Upper lobe of left lung (tissue), 6 donors: ENCODE measurements at places on chromosomes 4 and X. TPM values are rescaled to one million over a fixed set of nuclear protein-coding genes. Genes with fewer than 3 reads are reported as not detected.

- H3K4me3 ChIP-seq: no peak overlapping the region
- H3K27ac ChIP-seq: no peak overlapping the region
- no peaks in the 10 kb centered on the region for H3K4me1 ChIP-seq
- H3K36me3 ChIP-seq: no peaks in the 10 kb centered on the region
- DNase-seq: no peak
These were observed 91.5 kb downstream of the UPRT start for GRCh38 chrX:75365243-75365975.

DNA sequence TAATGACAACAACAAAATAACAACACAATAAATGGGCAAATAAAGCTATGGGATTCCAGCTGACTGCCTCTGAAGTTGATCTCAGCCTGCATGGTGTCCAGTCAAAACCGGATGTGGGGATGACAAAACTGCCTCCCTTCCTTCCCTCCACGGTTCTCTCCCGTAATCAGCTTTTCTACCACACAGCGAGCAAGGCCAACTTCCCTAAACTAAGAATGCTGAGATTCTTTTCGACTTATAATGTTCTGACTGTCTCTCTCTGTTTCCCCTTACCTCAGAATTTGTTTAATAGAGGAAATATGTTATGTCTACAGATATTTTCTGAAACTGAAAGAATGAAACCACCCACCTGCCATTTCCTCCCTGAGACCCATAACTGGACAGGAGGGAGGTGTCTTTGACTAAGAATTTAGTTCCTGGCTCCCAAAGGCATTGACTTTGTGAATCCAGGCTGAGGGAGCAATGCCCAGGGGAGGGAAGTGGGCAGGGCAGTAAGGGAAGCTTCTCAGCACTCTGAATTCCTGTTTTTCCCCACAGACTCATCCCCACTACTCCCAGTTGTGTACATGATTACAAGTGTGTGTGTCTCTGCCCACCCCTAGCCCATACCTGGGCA is 1.0 kb upstream of the TLR1 start:
- H3K4me3 ChIP-seq: no peak overlapping the region
- peak overlapping the region; percentile 76 for H3K27ac ChIP-seq
- peaks cover 2% of the 10 kb centered on the region for H3K36me3 ChIP-seq
- peaks cover 8% of the 10 kb centered on the region for H3K4me1 ChIP-seq

- H3K27me3 ChIP-seq: no peaks in the 10 kb centered on the region
- no peaks in the 10 kb centered on the region for H3K36me3 ChIP-seq
- DNase-seq: no peak
- H3K27ac ChIP-seq: no peak overlapping the region
- H3K4me1 ChIP-seq: peaks cover 20% of the 10 kb centered on the region
These were observed 82.6 kb downstream of the SCD5 start for GRCh38 chr4:82715731-82716617.

DNA sequence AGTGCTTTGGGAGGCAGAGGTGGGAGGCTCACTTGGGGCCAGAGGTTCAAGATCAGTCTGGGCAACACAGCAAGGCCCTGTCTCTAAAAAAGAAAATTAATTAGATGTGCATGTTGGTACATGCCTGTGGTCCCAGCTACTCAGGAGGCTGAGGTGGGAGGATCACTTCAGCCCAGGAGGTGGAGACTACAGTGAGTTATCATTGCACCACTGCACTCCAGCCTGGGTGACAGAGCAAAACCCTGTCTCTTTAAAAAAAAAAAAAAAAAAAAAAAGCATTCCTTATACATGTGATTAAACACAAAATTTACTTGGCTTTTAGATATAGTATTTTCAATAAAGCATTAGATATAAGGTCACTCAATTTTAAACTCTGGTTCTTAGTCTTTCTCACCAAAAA is 34.9 kb downstream of the SMARCA1 start:
- no peaks in the 10 kb centered on the region for H3K27me3 ChIP-seq
- DNase-seq: no peak
- H3K4me1 ChIP-seq: no peaks in the 10 kb centered on the region
- H3K4me3 ChIP-seq: no peak overlapping the region

DNA sequence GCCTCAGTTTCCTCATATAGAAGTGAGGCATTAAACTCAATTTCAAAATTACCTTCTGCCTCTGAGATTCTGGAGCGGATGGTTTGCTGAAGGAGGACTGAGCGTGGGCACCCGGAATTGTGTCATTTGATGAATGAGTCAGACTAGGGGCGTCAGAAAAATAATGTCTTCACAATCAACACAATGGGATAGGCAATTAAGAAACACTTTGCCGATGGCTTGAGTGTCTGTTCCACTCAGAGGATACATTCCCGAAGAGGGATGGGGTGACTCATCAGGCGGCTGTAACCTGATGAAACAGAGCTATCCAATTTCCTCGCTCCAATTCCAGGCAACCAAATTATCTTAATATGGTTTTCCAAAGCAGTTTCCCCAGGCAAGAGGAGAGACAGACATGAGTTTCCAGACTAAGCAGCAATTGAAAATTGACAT is 1.2 kb upstream of the CHRNA9 start:
- DNase-seq: no peak
- no peaks in the 10 kb centered on the region for H3K36me3 ChIP-seq
- no peaks in the 10 kb centered on the region for H3K27me3 ChIP-seq

- DNase-seq: peak; percentile 89
- peak overlapping the region; percentile 62 for H3K4me3 ChIP-seq
- no peaks in the 10 kb centered on the region for H3K36me3 ChIP-seq
- H3K27ac ChIP-seq: peak overlapping the region; percentile 61
- peaks cover 29% of the 10 kb centered on the region for H3K27me3 ChIP-seq
These were observed 5.6 kb downstream of the PRDM8 start for GRCh38 chr4:80202741-80203553.

DNA sequence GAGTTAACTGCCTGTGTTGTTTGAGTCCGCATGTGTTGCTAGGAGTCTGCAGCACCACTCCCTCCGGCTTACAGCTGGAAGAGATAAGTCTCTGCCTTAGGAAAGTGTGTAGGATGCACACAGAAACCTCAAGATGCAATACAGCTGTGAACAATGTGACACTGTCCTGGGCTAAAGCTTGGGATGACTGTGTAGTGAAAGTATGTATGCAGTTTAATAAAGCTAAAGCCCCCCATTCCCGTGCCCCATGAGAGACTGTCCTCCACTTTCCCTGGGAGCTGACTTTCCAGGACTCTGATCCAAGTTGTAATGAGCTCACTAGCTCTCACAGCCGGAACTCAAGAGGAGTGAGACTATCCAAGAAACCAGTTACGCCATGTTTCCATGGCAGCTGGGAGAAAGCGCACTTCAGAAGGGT is 156.6 kb upstream of the FTHL17 start:
- no peaks in the 10 kb centered on the region for H3K36me3 ChIP-seq
- no peaks in the 10 kb centered on the region for H3K27me3 ChIP-seq
- DNase-seq: peak; percentile 42
- H3K27ac ChIP-seq: no peak overlapping the region
- H3K4me1 ChIP-seq: no peaks in the 10 kb centered on the region
- H3K4me3 ChIP-seq: no peak overlapping the region

DNA sequence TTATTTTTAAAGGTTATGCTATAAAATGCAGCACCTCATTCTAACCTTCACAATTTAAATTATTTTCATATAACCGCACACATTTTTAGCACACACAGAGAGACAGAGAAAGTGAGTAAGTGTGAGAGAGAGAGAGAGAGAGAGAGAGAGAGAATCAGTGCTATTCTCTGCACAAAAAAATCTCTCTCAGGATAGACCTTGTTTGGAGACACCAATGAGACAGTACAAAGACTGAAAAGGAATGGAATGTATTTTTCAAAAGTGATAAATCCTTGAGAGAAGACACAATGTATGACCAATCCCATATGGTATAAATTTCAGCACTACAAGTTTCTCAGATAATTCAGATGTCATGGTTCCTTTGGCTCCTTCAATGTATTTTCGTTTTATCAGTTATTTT is 132.1 kb upstream of the PCDH18 start:
- H3K4me1 ChIP-seq: peaks cover 8% of the 10 kb centered on the region
- DNase-seq: no peak
- H3K27ac ChIP-seq: peak overlapping the region; percentile 31
- H3K4me3 ChIP-seq: no peak overlapping the region

- H3K4me1 ChIP-seq: no peaks in the 10 kb centered on the region
- no peaks in the 10 kb centered on the region for H3K36me3 ChIP-seq
- no peak overlapping the region for H3K4me3 ChIP-seq
- no peak for DNase-seq
- H3K27ac ChIP-seq: no peak overlapping the region
These were observed 31.8 kb upstream of the MTM1 start for GRCh38 chrX:150536455-150537116.

EBP gene
- 101 TPM for total RNA-seq
